Sciatic nerve (tissue), 2 donors: ENCODE measurements at places on chromosomes 16 and 17. TPM values are rescaled to one million over a fixed set of nuclear protein-coding genes. Genes with fewer than 3 reads are reported as not detected.

DNA sequence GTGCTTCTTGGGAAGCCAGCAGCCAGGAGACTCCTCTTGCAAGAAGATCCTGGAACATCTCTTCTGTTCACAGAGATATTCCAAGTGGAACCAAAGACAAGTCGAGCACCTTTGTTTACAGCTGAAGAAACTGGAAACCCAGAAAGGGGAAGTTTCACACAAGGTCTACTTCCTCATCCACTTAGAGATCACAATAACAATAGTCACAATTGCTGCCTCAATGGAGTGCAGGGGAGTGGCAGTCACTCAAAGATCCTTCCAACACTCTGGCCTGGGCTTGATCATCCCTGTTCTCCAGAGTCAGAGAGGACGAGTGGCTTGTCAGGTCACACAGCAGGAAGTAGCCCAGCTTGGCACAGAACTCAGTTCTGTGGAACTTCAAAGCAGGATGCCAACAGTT is 46.9 kb upstream of the SIAH1 start:
- DNase-seq = no peak

- DNase-seq = no peak
These were observed 23.0 kb downstream of the SUPT6H start for GRCh38 chr17:28684963-28685362.

- DNase-seq = no peak
These were observed 12.0 kb downstream of the ERN2 start for GRCh38 chr16:23701045-23701444.

GRCh38 chr17:68599091-68599490 is 2.1 kb downstream of the FAM20A start:
- DNase-seq = no peak

- DNase-seq = peak; percentile 17
These were observed 20.9 kb downstream of the ZFHX3 start for GRCh38 chr16:73026754-73027684.

- peak; percentile 87 for DNase-seq
These were observed 2.8 kb upstream of the UBTF start for GRCh38 chr17:44222112-44222869.

GRCh38 chr16:12094537-12095265 is 118.2 kb downstream of the SNX29 start:
- DNase-seq = peak; percentile 13

GRCh38 chr17:62625184-62625869 is 2.1 kb upstream of the MRC2 start:
- no peak for DNase-seq

GRCh38 chr17:15348021-15348420 is 6.6 kb upstream of the TEKT3 start:
- no peak for DNase-seq

GRCh38 chr16:27313422-27314160 is at the start of gene IL4R:
Gene IL4R (plus strand): TSS chr16:27313974. CDS start chr16:27340204, 26,230 bp downstream.
- DNase-seq = peak; percentile 80

DNA sequence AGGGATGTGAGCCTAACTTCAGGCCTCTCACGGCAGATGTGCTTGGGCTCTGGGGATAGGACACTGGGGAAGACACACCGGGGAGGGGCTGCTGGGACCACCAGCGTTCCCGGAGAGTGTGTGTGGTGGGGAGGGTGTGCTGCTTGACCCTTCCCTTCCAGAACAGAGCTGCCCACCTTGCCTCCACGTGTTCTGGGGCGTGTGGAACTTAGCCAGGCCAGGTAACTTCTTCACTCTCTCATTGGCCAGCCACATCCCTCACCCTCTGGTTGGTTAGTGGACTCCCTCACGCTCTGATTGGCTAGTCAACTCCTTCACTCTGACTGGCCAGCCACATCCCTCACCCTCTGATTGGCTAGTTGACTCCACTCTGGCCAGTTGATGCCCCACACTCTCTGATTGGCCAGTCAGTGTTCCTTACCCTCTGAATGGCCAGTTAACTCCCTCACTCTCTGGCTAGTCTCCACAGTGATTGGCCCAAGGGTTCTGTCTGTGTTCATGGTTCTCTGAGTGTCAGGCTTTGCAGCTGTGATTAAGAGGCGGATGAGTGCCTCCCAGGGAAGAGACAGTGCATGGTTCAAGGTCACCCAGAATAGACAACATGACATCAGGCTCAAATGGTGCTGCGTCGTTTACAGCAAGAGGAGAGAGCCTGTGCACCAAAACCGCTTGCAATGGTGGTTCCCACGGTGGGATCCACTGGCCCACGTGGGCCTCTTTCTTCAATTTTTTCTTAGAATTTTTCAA is 10.0 kb downstream of the TMEM235 start:
- no peak for DNase-seq

GRCh38 chr16:56629531-56629930 is 2.9 kb upstream of the MT1M start:
- DNase-seq = no peak

- DNase-seq = no peak
These were observed 205.2 kb downstream of the STX8 start for GRCh38 chr17:9370467-9370866.

- no peak for DNase-seq
These were observed 228.5 kb upstream of the PMFBP1 start for GRCh38 chr16:72400257-72401083.

DNA sequence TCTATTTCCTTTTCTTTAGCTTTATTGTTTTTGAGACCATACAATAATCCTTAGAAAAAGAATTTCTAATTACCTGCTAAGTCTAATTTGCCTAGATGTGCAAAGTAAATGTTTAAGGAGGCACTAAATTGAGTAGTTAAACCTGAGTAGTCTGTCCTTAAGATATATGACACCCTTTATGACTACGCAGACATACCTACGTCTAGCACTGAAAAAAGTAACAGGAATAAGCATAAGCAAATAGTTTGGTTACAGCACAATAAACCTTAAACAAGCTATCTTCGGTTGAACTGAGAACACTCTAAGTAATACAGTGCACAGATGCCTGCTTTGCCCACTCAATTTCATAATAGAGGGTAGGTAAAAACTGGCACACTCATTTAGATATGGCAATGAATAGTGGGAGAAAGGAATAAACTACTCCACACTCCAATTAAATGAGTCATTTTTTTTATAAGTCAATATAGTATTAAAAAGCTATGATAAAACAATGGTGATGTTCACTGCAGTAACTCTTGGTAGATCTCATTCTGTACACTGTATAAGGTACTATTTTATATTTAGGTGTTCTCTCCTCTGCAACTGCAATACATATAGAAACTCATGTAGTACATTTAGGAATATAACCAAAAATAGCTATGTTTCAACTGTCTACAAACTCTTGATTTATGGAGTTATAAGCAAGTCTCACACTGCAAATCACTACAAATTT is 19.7 kb upstream of the INTS2 start:
- no peak for DNase-seq

DNA sequence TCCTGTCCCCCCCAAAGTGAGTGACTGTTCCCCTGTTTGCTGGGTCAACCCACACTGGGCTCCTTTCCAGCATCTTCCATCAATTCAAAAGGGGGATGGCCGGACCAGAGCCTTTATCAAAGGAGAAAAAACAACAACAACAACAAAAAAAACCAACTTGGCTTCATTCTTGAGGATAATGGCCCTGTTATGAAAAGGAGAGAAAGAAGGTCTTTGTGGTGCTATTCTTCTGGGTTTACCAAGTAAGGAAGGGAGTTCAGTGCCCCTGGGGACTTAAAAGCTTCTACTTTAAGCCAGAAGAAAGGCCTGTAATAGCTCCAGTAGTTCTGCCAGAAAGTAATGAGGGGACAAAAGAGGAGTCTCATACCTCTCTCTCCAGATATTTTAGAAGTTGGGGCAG is 71.5 kb downstream of the RGS9 start:
- peak; percentile 44 for DNase-seq

DNA sequence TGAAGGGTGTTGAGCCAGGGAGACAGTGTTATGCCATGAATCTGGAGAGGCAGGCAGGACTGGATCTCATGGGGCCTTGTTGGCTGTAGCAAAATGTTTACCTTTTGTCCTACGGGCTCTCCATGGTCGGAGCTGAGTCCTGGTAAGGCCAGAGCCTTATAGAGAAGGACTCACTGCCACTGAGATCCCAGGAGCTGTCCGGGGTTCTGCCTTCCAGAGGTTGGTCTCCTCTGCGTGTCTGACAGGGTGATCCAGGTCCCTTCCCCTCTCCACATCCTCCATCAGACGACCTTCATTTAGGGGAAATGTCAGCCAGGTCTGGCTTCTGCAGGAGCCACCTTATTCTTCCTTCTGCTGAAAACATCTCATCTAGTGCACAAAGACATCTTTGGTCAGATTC is 285.2 kb upstream of the N4BP1 start:
- no peak for DNase-seq

DNA sequence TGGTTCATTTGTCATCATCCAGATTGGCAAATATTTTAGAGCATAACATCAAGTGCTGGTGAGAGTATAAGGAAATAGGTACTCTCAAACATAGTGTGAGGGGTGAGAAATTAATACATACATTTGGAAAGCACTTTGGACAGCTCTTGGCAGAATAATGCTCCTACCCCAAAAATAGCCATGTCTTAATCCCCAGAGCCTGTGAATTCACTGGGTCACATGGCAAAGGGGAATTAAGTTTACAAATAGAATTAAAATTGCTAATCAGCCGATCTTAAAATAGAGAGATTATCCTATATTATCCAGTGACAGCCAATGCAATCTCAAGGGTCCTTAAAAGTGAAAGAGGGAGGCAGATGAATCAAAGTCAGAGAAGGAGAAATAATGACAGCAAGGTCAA is 38.8 kb upstream of the ANKFN1 start:
- no peak for DNase-seq

DNA sequence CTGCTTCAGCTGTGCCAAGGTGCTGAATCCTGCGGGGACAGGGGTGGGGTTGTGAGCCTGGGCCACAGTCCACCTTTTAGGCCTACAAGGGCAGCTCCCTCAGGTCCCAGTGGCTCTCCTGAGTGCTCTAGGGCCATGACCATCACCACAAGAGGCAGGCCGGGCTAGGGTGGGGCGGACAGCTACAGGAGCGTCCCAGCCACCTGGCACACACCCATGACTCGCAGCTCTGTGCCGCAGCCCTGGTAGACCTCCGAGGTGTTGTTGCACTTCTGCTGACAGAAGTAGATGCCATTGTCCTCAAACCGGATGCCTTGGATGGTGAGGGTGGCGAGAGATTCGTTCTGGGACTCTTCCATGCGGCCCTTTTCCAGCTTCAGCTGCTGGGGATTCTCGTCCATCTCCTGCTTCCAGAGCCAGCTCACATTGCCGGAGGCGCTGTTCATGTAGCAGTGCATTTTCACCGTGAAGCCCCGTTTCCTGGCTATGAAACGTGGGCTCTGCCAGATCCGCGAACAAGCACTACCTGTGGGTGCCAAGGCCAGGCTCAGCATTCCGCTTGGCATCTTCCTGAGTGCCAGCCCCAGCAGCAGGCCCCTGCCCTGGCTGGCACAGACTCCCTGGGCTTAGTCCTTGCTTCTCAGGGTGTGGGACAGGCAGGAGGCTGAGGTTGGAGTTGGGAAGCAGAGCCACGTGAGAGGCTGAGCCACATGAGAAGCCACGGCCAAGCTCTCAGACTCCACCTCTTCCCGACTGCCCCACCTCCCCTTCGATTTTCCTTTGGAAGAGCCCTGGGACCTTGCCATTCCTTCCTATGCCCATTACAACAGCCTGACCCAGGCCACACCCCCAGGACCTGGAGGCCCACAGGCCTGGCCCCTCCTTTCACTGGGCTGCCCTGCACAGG is 2.0 kb downstream of the CD79B start:
- no peak for DNase-seq

DNA sequence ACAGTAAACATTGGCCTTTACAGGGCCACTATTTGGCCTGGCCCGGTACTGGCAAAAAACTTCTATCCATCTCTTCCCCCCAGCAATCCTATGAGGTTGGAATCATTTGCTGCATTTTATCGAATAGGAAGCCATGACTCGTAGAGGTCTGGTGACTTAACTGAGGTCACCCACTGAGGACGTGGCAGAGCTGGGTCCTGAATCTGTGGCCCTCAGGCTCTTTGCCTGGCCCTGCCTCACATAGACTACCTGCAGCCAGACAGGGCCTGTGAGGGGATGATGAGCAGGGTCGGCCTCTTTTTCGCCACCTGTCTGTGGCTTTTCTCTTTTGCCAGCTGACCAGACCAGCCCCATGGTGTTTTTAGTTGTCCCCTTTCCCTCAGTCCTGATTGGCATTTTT is 1.9 kb downstream of the PPP4C start:
- no peak for DNase-seq

- DNase-seq = no peak
These were observed 17.1 kb upstream of the C17orf58 start for GRCh38 chr17:68013385-68013784.

- DNase-seq = no peak
These were observed 2.3 kb downstream of the IL21R start for GRCh38 chr16:27404163-27404823.

- DNase-seq = peak; percentile 63
These were observed 10.5 kb downstream of the CCR7 start for GRCh38 chr17:40554646-40555295.

- no peak for DNase-seq
These were observed 16.0 kb downstream of the LRRC36 start for GRCh38 chr16:67342616-67343015.

GRCh38 chr17:47717261-47717697 is 15.8 kb upstream of the TBX21 start:
- no peak for DNase-seq

- DNase-seq = no peak
These were observed 1.3 kb downstream of the RAD51C start for GRCh38 chr17:58693751-58694150.

DNA sequence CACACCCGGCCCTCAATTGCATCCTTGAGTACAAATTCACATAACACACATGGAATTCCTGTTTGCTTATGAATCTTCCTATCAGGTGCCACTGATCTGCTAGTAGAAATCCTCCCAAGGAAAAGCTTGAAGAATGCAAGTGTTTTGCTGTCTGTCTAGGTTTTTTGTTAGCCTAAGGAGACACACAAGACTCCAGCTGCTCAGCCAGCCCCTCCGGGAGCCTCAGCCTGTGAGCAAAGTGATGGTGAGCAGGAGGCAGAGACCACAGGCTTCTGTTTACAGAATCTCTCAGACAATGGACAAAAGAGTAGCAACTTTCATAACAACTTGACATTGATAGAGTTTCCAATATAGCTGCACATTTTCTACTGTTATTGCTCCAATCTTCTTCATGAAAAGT is 18.4 kb upstream of the PRKCA start:
- no peak for DNase-seq

- no peak for DNase-seq
These were observed 211.1 kb upstream of the CIBAR2 start for GRCh38 chr16:85323230-85323960.

TBC1D3G gene
- not detected for total RNA-seq

MYOCD gene
- 2.1 TPM for total RNA-seq

OR1A1 gene
- total RNA-seq = not detected

USH1G gene
- total RNA-seq = not detected

FBF1 gene
- total RNA-seq = 18.5 TPM

GSDMA gene
- total RNA-seq = 1.5 TPM

COQ9 gene
- total RNA-seq = 31.2 TPM

ADAP2 gene
- total RNA-seq = 26.9 TPM

CLDN7 gene
- total RNA-seq = 4.1 TPM

VMP1 gene
- 236 TPM for total RNA-seq

RABEP1 gene
- 49.1 TPM for total RNA-seq

CCL16 gene
- 1.1 TPM for total RNA-seq

CLEC18A gene
- total RNA-seq = 1.2 TPM

ORC6 gene
- 1.8 TPM for total RNA-seq

SPNS3 gene
- total RNA-seq = 2.0 TPM

TM4SF5 gene
- total RNA-seq = not detected

SPATA22 gene
- total RNA-seq = 0.67 TPM

SEPTIN12 gene
- not detected for total RNA-seq
